Suprapubic skin (tissue), 4 donors: ENCODE measurements at places on chromosomes 1 and 21. TPM values are rescaled to one million over a fixed set of nuclear protein-coding genes. Genes with fewer than 3 reads are reported as not detected.

DNA sequence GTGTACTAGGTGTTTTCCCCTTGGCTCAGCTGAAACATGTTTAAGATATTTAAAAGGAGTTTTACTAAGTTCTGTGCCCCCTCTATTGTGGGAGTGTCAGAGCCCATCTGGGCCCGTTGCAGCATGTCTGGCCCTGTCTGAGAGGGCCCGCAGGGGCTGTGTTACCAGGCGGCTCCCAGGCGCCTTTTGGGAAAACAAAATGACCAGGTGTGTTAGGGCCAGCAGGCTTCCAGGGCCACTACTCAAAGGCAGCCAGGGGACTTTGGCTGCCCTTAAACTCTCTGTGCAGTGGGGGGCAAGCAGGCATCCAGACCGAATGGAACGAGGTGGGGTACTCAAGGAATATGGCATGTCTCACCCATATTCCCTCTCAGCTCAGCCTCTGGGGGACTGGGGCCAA lies 111.7 kb downstream of the KCNN3 start:
- DNase-seq = no peak

DNA sequence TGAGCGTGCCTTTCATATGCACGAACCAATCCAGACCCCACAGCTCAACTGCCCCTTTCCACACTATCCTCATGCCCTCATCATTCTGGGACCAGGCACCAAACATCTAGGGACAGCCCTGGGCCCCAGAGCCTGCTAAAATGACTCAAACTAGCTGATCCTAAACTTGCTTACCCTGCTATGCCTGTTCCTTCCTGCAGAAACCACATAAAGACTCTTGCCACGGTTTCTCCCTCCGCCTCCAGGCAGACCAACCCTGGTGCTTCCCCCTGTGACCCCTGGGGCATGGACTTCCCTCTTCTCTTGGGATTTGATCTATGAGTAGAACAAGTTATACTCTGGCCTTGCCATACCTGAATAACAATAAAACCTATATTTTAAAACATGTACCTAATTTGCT lies 138.0 kb upstream of the CD34 start:
- no peak for DNase-seq

- DNase-seq = no peak
Observed at GRCh38 chr1:82775406-82776000, 974.8 kb downstream of the ADGRL2 start.

GRCh38 chr1:110677526-110677925 lies 2.8 kb upstream of the KCNA3 start:
- DNase-seq = no peak

DNA sequence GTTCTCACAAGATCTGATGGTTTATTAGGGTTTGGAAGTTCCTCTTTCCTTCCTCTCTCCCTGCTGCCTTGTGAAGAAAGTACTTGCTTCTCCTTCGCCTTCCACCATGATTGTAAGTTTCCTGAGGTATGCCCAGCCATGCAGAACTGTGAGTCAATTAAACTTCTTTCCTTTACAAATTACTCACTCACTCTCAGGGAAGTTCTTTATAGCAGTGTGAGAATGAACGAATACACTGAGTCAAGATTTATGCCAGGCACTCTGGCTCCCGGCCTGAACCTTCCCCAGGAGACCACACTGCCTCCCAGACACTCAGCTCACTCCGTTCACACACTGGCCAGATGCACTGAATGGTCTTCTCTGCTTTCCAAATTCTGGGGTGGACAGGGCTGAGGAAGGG lies 308.3 kb upstream of the AJAP1 start:
- DNase-seq = no peak

DNA sequence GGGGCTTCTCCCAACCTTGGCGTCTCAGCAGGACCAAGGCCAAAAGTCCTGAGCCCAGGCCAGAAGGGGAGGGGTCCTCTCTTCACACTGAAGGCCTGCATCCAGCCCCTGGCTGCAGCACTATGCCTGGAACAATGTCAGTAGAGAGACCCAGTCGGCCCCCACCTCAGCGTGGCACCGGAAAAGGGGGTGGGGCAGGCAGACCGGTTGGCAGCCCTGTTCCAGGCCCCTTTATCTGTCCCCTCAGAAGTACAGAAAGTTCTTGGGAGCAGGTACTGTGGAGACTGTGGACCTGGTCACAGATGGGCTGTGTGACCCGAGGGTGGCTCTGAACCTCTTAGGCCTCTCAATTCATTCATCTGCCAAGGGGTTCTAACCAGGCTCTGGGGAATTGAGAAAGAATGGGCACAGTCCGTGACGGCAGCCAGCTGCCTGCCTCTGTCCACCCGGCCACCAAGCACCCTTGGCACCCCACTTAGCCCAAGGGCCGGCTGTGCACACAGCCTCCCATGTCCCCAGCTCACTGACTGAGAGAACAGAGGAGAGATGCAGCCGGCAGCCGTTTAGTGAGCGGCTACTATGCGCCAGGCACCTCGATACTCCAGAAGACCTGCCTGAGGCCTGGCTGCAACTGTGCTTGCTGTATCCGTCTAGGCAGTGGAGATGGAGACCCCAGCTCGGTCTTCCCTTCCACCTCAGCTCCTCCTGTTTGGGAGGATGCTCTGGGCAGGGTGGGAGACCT lies 23.9 kb downstream of the RUNX3 start:
- peak; percentile 39 for DNase-seq

DNA sequence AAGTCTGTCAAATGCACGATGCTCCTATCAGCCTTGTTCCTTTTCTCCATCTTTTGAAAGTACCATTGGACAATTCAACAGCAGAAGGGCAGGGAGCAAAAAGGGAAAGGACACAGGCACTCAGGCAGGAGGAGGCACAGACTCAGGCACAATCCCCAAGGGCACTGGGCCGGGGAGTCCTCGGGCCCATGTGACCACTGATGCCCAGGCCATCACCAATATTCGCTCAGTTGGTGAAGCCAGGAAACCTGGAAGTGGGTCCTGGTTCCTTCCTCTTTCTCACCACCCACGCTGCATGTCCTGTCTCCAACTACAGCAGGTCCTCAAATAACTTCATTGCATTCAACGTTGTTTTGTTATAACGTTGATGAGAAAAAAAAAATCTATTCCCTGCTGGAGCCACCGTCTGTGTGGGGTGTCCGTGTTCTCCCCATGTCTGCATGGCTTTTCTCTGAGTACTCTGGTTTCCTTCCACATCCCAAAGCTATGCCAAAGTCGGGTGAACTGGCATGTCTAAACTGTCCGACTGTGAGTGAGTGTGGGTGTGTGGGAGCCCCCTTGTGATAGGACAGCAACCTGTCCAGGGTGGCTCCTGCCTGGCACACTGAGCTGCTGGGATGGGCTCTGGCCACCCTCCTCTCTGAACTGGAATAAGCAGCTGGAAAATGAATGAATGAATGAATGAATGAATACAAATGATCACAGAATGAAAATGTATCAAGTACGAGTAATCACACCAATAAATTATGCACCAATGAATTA lies 12.5 kb downstream of the NID1 start:
- no peak for DNase-seq

GRCh38 chr1:150179867-150180266 lies 30.2 kb downstream of the PLEKHO1 start:
- peak; percentile 11 for DNase-seq

DNA sequence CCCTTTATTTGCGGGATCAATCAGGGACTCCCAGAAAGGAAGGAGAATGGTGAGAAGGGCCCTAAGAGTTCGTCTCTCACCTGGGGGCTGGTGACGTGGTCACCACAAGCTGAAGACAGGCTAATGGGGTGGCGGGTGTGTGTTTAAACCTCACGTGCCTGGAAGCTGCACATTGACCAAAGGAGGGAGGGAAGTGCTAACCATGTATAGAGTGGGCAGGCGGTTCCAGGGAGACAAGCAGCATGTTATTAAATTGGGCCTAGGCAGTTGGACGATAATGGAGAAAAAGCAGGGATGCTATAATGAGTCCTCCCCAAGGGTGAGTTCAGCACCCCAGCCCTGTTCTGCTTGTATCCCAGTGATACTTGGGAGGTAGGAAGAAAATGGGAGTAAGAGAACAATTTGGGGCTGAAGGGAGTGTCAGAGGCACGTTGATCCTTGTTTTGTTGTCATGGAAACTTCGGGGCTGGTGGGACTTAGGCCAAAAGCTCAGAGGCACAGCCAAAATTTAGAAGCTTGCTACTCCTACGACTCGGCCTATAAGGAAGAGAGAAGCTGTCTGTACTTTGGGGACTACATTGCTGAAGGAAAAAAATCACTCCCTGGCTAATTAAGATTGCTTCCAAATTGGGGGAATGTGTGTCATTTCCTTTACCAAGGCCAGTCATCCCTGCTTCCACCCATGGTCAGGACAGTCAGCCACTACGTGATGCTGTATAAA lies 33.2 kb upstream of the EPHA8 start:
- peak; percentile 42 for DNase-seq

DNA sequence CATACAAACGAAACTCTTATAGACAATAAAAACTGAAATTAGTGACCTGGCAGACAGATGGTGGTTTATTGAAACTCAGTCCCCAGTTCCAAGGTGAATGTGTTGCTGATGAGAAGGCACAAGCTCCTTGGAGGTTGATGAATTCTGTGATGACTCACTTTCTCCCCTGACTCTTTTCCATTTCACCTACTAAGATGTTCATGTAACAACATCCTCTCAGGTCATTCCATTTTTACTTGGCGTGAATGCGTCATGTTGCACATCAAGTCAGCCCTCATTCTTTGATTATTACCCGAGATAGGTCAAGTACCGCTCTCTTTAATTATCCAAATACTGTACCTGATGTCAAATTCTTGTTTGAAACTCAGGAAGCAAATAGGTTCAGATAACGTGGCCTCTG lies 10.1 kb upstream of the IL10RB start:
- DNase-seq = no peak

DNA sequence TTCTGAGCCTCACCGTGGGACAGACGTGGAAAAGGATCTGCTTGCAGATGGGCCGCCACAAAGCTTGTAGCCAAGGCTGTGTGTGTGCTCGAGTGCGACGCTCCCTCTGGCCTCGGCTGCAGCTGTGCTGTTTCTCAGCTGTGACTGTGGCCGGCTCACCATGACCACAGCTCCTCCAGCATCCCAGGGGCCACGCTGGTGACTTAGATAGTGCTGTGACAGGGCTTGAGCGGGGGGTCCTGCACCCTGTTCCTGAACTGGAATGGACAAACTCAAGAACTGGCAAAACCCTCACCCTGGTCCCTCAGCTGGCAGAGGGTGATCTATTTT lies 17.4 kb upstream of the ACTRT2 start:
- DNase-seq = no peak

DNA sequence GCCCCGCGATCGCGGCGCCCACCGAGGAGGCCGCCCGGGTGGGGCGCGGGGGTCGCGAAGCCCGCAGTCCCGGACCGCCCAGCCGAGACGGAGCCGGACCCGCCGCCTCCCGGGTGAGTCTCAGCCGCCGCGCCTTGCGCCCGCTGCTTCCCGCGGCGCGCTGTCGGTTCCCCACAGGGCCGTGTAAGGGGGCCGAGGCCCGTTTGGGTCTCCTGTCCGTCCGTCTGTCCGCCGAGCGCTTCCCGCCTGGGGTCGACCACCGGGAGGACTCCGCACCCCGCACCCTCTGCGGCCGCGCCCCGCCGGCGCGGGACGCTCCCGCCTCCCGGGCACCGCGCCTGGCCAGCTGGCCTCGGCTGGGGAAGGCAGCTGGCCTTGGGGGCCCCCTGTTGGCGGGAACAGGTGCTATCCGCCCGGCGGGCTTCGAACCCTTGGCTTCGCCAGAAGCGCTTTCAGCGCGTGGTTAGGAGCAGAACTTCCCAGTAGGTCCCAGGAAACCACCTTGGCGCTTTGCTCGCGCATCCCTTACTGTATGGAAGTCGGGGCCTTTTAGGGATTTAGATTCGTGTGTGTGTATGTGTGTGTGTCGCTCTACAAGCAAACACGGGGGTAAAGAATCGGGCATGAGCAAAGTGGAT lies 414 bp downstream of the TMEM51 start:
- DNase-seq = no peak

The GJC2 gene
- total RNA-seq = 3.6 TPM

The GPR89A gene
- 39.9 TPM for total RNA-seq

The HES5 gene
- total RNA-seq = 2.6 TPM

The RUNX3 gene
- 13.0 TPM for total RNA-seq

The HOOK1 gene
- 32.1 TPM for total RNA-seq

The RIMS3 gene
- total RNA-seq = 8.2 TPM
